ENCODE measurements at places on chromosomes 1 and 21.

GRCh38 chr1:92749024-92749634 is 35.8 kb downstream of the EVI5 start:
- peak; percentile 67 for DNase-seq

DNA sequence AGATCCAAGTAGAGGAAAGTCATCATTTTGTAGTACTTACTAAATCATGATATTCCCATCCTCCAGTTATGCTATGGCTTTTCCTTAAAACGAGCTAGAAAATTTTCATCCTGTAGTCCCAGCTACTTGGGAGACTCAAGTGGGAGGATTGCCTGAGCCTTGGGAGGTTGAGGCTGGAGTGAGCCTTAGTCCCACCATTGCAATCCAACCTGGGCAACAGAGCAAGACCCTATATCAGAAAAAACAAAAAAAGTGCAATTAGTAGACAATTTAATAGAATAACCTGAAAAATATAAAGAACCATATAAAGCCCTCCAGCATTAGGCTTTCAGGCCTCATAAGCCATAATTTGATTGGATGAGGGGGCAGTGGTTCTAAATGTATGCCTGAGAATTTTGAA is 6.8 kb downstream of the UCK2 start:
- DNase-seq: no peak

DNA sequence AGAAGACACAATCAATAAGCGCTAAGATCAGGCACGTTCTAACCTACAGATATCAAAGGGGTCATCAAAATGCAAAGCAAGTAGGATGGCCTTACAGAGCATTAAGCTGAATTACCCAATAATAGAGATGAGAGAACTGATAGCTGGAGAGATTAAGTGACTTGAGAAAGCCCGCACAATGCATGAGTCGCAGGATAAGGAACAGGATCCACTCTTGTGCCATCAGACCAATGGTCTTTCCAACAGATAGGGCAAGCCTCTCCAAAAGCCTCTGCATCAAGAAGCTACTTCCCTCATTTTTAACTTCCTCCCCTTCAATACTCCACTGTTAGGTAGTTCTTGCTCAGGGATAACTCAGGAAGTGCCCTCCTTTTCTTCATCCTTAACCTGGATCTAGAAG is 2.6 kb downstream of the CHML start:
- no peak for DNase-seq

- DNase-seq: peak; percentile 99
These were observed 18.7 kb downstream of the C1orf198 start for GRCh38 chr1:230849451-230850224.

DNA sequence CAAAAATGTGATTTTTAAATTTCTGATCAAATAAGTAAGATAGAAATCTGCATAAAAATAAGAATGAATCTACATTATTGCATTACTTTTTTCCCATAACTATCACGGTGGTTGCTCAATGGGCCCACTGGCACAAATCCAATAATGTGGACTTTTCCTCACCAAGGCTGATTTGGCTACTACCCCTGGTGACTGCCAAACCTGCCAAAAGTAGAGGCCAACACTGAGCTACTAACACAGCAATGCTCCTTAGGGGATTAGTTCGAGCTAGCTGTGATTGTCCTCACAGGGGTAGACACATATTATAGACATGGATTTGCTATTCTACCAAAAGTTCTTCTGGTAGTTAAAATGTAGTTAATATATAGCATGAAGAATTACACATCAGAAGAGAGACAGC is 107.7 kb upstream of the ZNHIT6 start:
- no peak for DNase-seq

DNA sequence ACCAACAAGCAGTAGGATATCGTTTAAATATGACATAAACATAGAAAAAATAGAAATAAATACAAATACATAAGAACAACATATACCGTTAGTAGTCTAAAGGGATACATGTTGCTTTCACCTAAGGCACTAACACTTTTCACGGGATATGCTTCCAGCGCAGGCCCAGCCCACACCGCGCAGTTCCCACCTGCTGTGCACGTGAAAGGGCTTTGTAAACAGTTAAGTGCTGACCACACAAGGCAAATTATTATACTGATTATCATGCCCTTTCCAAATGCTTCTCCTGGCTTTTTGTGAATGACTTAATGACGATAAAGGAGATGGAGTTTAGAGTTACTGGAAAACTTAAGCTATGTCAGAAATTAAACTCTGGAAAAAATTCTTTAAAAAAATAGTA is 11.3 kb upstream of the IL22RA1 start:
- DNase-seq: no peak

DNA sequence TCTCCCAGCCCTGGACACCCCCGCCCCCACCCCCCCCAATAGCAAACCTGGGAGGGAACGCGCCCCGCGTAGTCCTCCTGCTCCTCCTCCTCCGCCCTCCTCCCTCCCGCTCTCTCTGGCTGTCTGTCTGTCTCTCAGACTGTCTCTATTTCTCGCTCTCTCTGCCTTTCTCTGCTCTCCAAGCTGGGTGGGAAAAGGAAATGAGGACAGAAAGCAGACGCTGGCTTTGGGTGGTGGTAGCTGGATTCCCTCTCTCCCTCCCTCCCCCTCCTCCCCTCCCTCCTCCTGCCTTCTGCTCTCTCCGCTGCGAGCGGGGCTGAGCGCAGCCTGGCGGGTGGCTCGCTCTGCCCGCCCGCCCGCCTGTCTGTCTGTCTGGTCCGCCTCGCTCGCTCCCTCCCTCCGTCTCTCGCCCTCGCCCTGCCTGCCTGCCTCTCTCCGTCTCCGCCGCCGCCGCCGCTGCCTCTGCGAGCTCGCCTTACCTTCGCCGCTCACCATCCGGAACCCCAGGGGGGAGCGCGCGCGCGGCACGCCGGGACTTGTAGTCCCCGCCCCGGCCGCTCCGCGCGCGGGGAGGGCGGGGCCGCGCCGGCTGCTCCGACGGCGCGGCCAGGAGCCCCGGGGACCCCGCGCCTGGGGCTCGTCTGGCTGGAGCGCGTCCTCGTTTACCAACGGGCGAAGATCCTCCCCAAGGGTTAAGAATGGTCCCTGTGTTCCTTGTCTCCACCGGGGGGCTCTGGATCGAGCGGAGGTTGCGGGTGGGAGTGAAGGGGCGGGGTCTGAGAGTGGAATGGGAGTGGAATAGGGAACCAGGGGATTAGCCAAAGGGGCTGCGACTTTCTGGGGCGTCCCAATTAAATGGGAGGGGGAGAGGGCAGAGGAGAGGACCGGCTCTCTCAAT is at the start of gene AHDC1:
Gene AHDC1, minus strand, starts transcription at position 464 of the 898 bp plus-strand sequence. CDS start 52,029 bp downstream, outside the sequence.
- DNase-seq: peak; percentile 91

DNA sequence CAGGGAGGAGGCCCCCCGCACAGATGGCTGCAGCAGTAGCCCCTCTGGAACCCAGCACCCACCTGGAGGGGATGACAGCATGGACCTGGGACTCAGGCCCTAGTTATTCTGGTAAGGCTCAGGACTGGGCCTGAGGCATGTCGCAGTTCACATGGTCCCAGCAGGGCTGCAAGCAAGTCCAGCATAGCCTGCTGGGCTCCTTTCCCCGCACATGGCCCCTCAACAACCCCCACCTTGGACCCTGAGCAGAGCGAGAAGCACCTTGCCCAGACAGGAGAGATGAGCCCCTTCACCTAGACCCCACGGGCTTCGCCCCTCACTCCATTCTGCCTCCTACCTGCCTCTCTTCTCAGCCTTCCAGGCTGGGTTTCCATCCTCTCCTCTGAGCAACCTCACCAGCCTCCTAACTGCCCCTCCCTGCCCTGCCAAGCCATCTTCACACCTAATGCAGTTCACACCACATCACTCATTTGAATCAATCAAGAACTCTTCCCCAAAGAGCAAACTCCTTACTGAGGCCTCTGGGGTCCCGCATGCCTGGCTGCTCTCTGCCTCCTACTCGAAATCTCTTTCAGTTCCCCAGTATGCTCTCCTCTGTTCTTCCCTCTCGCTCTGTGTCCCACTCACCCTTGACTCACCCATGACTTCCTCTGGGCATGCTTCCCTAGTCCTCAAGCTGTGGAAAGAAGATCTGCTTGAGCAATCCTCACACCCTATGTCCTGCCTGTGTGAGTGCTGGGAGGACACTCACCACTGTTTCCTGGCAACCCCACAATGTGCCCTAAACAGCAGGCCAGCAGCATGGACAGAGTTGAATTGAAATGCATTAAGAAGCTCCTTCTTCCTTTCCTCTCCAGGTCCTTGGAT is 9.4 kb upstream of the THEMIS2 start:
- DNase-seq: peak; percentile 91

DNA sequence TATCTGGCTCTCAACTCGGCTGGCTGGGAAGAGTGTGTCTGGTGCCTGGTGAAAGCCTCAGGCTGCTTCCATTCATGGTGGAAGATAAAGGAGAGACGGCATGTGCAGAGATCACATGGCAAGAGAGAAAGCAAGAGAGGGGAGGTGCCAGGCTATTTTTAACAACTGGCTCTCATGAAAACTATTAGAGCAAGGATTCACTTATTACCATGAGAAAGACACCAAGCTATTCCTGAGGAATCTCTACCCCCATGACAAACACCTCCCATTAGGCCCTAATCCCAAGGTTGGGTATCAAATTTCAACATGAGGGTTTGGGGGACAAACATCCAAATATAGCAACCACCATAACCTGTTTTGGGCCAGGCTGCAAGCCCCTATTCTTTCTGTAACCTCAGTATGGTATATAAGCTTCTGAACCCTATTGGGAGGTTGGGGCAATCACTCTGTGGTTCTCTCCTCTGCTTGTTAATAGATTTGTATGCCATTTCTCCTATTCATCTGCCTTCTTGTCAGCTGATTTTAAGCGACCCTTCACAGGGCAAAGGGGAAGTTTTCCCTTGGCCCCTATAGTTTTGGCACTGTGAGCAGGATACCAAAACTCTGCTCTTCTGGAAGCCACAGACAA is 179.0 kb upstream of the TNR start:
- DNase-seq: no peak

DNA sequence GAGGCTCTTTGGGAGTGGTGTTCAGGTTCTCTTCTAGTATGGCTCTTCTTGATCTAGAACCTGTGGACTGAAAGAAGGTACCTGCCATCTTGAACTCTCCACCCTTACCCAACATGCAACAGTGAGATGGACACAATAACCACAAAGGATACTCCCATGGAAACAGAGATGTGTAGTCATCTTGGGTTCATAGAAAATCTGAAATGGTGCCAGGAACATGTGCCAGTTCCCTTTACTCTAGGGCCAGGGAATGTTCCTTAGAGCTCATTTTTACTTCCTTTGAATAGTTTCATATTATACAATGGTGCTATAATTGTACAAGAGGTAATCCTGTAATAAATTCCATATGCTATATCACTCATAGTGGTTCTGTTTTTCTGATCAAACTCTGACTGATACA is 13.2 kb upstream of the SCYL3 start:
- peak; percentile 19 for DNase-seq

DNA sequence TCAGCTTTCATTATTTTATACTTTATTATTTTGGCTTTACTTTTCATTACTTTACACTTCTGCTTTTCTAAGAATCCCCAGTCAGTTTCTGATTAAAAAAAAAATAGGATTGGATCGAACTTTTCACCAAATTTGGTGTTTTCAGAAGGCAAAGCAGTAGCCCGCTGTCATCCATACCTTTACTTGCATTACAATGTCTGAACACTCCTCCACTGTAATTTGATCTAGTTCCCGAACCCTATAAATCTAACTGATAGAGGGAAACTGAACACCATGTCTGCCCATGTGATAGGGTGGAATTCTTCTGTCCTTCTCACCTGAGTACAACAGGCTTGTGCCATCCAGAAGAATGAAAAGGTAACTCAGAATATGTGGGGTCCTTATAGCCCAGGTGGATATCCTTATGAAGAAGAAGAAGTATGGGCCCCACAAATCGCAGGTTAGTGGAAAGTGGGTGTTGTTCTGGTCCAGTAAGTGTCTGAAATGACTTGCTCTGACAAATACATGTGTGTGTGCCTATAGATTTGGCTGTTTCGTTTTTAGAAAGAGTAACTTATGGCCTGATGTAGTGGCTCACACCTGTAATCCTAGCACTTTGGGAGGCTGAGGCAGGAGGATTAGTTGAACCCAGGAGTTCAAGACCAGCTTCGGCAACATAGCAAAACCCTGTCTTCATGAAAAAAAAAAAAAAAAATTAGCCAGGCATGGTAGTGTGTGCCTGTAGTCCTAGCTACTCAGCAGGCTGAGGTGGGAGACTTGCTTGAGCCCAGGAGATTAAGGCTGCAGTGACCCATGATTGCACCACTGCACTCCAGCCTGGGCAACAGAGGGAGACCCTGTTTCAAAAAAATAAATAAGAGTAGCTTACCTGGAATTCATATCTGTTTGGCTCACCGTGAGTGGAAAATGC is 26.6 kb upstream of the CDC14A start:
- no peak for DNase-seq

DNA sequence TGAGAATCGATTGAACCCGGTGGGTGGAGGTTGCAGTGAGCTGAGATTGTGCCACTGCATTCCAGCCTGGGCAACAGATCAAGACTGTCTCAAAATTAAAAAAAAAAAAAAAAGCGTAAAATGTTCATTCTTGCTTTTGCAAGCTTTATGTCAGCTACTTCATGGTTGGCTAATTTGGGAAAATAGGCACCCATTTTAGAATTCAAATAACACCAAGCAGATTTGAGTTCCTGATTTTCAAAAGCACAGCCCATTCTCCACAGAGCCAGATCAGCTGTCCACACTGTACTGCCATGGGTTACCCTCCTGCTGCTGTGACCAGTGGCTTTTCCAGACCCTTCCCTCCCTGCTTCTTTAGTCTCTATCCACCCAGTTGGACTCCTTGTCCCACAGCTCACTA is 4.4 kb downstream of the THEM5 start:
- DNase-seq: no peak

DNA sequence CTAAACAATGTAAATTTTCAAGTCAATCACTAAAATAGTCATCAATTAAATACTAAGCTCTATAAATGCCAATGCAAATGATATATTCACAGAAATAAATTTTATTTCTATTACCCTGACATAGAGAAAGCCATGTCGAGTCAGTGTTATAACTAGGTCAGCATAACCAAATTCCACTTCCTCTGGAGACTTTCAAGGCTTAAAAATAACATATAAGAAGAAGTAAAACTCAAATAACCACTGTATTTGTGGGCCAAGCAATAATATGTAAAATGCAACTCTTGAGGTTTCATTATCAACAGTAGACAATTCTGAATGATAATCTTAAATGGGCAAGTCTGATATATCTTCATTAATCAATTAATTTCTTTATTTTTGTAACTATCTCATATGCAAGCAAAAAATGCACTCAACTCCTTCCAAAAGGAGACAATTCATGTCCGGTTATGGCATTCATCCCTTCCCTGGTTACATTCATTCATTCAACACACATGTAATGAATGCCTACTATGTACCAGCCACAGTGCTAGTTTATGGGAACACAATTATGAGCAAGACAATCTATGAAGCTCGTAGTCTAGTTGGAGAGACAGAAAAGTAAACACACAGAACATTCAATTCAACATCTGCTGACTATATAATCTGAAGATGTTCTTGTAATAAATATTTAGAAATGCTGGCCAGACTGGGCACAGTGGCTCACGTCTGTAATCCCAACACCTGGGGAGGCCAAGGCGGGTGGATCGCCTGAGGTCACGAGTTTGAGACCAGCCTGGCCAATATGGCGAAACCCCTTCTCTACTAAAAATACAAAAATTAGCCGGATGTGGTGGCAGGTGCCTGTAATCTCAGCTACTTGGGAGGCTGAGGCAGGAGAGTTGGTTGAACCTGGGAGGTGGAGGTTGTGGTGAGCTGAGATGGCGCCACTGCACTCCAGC is 37.1 kb upstream of the CAP1 start:
- no peak for DNase-seq
